ENCODE measurements at places on chromosomes 12 and 14.

- no peak for DNase-seq
Measured at GRCh38 chr12:78396538-78396937, 468.0 kb upstream of the SYT1 start.

DNA sequence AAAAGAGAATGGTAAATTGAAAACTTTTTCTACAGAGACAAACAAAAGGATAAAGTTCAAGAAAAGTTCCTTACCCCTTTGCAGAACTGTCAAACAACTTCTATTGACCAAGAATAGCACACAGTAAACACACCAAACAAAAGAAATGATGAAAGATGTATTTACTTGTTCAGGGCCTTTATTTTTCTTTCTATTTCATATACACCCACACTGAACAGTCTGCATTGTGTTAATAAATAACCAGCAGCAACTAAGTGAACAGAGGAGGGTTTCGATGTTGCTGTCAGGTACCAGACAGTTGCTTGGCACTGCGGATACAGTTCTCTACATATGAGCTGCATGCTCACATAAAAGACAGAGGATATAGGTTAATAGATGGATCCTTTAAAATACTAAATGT is 122.1 kb downstream of the SOX5 start:
- DNase-seq = no peak

GRCh38 chr12:100579844-100580243 is 6.4 kb downstream of the GAS2L3 start:
- no peak for DNase-seq

DNA sequence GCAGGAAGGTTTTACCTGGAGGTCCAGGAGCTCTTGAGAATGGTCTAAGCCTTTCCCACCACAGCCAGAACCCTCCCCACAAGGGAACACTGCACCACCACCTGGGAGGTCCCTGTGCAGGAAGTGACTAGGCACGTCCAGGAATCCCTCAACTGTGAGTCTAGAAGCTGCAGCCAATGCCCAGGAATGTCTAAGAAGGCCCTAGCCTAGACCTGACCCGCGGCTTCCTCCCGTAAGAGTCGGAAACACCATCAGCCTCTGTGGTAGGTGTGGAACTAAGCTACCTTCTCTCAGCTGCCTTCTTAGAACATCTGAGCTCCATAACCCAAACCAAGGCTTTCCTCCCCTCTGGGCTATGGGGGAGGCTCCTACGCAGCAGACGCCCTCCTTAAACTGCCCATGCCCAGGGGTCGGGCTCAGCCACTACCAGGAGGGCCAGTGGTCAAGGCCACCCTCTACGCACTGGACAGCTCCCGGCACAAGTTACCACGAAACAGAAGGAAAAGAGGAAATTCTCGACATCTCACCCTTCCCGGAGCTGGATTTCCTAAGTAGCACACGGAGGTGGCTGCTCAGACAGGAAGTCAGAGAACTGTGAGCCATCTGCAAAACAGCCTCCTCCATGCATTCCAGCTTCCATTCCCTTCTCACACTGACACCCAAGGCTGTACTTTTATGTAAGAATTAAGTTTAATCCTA is 25.5 kb downstream of the ZFYVE21 start:
- no peak for DNase-seq

DNA sequence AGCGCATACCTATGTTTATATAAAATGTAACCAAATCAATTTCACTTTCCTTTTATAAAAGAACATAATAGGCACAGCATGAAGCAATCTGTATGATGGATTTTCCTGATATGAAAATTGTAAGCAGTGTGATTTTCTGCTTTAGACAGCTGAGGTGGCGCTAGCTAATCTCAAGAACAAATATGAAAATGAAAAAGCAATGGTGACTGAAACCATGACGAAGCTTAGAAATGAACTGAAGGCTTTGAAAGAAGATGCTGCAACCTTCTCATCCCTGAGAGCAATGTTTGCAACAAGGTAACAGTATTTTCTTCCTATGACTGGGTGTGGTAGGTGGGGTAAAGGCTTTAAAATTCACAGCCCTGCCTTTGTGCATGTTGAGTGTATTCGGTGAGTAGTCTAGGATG is 65.0 kb upstream of the FGD4 start:
- no peak for DNase-seq

- no peak for DNase-seq
Measured at GRCh38 chr14:31411218-31411727, 9.1 kb downstream of the HEATR5A start.

DNA sequence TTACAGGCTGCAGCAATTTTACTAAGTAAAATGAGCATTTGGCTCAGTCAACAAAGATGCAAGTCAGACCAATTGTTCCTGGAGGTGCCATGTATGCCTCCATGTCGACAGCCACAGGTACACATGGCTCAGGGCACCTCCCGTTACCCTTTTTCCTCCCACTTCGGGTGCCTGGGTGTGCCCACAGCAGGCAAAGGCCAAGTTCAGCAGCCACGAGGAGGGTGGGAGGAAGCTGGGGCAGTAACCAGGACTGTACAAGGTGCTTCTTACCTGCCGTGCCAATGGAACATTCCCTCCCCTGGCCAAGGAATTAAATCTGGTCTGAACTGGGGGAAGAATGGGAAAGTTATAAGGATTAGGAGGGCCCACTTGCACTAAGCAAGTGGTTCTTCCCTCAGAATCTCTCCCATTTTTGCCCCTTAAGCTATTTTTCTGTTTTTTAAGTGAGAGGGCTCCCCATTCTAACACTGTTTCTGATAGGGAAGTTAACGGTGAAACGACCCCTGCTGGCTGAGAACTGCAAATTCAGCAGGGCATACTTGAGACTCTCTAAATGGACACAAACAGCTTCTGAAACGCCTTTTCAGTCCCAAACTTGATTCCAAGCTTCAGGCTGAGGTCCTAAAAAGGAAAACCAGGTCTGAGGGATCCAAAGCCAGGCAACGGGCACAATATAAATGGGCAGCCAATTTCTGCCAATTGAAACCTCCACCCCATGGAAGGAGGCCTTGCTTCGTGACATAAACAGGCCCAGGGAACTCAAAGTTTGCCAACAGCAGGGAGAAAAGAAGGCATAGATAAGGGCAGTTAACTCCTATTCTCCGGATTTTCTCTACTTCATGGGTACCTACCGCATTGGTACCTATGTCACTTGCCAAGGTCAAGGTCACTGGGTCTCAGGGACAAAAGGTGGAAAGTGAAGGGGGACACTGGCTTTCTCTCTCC is 24.8 kb downstream of the CLECL1 start:
- DNase-seq = no peak

DNA sequence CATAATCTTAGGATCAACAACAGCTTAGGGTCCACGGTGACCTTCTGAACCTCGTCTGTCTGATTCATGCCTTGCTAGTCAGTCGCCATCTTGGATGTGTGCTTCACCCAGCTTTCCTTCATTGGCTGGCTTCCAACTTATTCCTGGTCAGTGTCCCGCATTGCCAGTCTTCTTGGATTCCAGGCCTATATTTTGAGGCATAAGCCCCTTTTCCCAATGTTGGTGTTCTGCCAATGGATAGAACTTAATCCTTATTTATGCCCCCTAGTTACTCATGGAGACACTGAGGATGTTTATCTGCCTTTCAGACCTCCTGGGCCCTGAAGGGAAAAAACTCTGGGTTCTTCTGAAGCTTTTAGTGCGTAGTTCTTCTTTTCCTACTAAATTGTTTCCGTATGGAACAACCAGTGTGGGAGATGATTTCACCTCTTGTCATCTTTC is 5.8 kb downstream of the JDP2 start:
- no peak for DNase-seq

GRCh38 chr14:70902184-70902583 is 5.1 kb upstream of the PCNX1 start:
- DNase-seq = no peak

DNA sequence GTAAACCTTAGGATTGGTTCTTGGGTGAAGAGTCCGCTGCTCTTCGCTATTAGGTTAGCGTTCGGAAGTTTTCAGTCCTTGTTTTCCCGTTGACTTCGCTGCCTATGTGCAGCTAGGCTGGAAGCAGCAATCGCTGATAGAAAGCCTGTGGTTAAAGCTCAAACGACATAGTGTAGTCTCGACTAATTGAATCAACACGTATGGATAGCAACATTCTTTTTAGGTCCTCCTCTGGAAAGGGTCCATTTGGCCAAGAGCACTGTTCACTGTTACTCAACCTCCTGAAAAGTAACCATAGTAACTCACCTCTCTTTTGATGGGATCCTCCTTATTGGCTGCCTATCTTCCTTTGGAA is 355.5 kb downstream of the SNAPC1 start:
- DNase-seq = no peak

GRCh38 chr14:58285132-58285531 is 13.2 kb upstream of the ARID4A start:
- DNase-seq = no peak

- no peak for DNase-seq
Measured at GRCh38 chr14:75230140-75230792, 48.4 kb upstream of the FOS start.

DNA sequence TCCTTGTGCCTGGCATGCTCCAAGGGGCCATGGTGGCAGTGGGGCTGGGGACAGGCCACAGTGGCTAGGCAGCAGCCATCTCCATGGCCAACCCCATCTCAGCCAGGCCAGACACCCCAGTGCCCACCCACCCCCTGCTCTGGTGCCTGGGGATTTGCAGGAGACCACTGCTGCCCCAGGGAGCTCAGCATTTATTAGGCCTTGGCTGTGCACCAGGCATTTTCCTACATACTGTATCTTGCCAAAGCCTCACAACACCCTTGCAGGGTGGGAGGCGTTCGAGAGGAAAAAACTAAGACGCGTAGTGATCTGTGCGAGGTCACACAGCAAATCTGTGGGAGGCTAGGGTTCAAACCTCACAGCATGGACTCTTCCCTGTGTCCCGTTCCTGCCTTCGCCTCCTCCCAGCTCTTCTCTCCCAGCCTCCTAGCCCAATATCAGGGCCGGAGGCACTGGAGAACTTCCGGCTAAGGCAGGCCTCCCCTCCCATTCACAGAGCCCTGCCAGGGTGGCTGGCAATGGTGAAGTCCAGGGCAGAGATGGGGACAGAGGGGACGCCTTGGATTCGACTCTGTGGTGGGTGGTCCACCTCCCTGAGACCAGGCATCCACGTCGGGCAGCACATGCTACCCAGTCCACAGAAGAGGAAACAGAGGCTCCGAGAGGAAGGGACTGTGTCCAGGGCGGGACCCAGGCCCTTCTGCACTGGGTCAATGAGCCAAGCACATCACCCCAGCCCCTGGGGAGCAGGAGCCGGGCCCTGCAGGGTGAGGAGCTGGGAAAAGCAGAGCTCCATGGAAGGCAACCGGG is 57.4 kb downstream of the FAM222A start:
- no peak for DNase-seq

GRCh38 chr14:77741438-77741837 is 19.5 kb downstream of the SNW1 start:
- no peak for DNase-seq

Measured in urinary bladder (tissue), 4 donors.